ENCODE measurements at places on chromosomes 4 and X.

GRCh38 chrX:14290335-14290734, 239.0 kb upstream of the GLRA2 start:
- DNase-seq = no peak

GRCh38 chrX:13365161-13365560, 45.3 kb upstream of the ATXN3L start:
- no peak for DNase-seq

GRCh38 chr4:15457406-15458201, 12.1 kb upstream of the CC2D2A start:
- peak; percentile 25 for DNase-seq

- DNase-seq = no peak
Measured at GRCh38 chr4:186627226-186627865, 72.0 kb upstream of the MTNR1A start.

DNA sequence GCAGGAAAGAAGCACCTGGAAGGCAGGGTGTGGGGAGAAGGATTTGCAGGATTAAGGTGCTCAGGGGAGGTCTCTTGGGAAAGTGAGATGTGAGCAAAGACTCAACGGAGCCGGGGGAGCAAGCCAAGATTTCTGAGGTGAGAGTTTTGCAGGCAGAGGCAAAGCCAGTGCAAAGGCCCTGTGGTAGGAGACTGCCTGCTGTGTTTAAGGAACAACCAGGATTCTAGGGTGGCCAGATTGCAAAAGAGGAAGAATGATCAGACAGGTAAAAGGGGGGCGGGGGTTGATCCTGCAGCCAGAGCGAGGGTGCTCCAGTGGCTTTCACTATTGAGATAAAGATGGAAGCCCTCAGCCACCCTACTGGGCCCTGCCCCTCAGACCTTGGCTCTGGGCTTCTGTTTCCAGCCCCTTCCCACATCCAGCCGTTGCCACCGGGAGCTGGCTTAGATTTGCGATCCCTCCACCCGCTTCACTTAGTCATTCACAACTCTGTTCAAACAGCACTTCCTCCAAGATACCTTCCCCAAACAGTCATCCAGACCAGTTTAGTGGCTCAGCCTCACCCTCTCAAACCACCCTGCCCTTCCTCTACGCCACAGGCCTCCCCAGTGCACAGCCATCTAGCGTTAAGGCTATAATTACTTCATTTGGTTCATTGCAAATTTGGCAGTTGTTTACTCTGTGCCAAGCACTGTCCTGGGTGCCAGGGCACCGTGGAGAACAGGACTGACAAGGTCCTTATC, 23.3 kb upstream of the BCOR start:
- no peak for DNase-seq

DNA sequence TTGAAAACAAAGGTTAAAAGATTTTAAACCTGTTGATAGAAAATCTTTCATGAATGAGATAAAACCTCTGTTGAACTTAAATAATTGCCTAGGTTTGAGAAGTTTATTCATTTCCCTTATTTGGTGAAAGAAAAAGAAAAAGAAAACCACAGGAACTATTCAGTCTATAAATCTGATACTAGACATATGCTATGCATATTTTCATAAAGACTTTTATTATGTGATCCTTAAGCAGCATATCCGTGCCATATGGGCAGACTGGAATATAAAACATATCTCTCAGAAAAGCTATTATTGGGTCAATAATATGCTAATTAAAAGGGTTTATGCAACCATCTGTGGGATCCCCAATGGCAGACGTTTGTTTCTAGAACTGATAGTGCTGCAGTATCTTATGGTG, 178.7 kb downstream of the RASL11B start:
- no peak for DNase-seq

DNA sequence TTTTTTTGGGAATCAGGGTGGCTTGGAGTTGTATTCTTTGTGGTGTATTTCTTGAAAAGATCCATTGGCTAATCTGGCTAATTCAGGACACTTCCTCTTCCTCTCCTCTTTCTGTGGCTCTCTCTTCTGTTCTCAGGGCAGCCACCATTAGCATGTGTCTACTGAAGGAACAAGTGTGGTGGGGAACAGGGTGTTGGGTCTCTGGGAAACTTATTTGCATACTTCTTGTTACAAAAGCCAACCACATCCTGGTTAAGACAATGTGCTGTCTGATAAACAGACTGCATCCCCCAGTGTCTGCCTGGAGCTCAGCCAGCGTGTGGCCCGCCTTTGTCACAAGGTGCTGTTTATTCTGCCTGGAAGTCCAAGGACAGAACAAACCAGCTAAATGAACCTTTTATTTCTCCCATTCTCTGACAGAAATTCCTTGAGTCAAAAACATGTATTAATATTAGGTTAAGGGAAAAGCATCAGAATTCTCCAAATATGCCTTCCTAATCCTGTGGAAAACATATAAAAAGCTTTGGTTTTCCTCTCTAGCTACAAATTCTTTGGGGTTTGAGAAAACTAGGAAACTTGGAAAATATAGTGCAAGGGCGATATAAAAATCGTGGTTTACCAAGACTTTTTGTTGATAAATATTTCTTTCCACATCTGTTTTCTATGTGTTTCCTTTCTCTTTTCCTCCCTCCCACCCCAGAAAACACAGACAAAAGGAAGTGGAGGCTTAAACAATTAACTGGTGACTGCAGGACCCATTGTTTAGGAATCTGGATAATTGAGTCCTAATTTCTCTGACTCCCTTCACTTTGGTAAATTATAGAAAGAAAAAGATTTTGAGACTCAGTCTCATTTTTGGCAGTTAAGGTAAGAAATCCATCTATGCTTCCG, 203.6 kb downstream of the SPRY1 start:
- DNase-seq = peak; percentile 58

DNA sequence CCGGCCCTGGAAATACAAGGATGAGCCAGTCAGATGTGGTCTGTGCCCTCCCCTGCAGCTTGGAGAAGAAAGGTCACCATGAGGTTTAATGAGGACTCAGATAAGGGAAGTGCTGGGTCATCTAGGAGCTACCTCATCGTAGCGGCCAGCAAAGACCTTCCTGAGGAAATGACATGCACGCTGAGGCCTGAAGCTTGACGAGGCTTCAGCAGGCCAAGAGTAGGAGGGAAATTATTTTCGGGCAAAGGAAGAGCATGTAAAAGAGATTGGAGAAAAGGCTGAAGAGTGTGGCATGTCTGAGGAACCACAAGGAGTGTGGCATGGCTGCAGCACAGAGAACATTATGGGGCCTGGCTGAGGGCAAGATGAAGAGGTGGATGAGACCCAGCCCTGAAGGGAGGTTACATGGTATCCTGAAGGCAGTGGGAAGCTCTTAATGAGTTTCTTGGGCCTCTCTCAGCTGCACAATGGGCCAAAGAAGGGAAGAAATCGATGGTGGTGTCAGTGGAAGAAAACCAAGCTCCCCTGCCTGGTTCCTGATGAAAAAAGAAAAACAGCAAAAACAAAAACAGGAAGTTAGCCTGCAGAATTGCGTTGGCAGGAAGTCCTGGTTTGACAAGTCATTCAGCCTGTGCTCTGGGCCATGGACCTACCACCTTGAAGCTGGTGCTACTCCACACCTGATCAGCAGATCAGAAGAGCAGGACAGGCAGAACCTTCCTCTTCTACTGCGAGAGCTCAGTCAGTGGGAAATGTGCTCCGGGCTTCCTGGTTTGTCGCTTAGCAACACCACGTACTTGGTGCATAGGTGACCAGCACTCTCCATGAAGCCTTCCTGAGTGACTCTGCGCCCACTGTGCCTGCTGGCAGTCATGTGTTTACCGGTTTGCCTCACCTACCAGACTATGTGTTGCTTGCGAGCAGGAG, 134.5 kb upstream of the KLF3 start:
- DNase-seq = peak; percentile 44

DNA sequence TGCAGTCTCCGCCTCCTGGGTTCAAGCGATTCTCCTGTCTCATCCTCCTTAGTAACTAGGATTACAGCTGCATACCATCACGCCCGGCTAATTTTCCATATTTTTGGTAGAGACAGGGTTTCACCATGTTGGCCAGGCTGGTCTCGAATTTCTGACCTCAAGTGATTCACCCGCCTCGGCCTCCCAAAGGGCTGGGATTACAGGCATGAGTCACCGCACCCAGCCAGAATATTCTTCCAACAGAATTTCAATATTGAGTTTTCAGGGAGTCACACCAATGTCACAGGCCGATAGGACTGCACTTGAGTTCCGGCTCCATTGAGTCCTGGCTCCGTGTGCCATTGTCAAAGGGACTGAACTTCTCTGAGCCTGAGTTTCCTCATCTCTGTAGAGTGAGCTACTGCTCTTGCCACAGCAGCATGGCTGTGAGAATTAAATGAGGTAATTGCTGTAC, 82.9 kb downstream of the CLCN4 start:
- no peak for DNase-seq

DNA sequence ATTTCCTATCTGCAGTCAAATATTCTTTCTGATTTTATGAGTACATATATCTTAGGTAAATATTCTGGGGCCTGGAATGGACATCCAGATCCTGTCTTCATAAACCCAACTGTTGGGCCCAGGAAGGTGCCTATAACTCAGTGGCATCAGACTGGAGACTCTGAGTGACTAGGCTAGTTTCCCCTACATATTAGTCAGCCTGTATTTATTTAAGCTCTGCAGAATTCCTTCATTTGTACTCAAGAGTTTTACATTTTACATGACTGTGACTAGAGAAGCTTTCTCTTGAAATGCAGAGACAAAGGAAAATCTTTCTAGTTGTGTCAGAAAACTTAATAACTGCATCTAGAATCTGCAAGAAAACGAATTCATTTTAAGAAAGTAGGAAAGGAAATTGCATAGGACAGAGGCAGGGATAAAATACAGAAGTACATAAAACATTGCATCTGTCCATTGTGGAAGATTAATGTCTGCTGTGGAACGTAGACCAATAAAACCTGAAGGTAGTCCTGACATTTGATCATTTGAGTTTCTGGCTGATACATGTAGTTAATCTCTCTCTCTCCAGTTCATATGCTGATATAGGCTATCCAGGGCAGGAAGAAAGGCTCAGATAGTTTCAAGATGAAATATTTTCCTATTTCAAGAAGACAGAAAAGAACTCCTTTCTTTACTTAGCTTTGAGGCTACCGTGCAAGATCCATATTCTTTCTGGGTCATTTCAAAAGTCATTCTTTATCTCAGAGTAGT, 78.2 kb downstream of the OPHN1 start:
- no peak for DNase-seq

DNA sequence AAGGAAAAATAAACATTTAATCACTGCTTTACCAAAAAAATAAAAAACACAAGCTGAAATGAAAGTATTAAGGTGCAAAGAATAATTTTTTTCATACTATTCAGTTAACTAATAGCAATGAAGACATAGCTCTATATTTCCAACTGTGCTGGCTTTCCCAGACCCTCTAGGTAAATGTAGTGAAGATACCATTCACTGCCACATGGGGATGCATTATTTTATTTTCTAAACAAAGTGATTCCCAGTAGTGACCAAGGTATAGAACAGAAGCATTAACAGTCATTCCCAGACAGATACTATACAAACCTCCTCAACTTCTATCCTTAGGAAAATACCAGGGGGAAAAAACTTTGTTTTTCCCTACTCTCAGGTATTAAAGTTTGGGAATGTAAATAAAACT, 39.4 kb downstream of the ANTXR2 start:
- no peak for DNase-seq

GRCh38 chr4:159926871-159927270, 824.0 kb downstream of the RAPGEF2 start:
- no peak for DNase-seq

GRCh38 chr4:82560853-82561785, 669 bp downstream of the TMEM150C start:
- no peak for DNase-seq

GRCh38 chrX:8879750-8880149, 78.6 kb upstream of the FAM9A start:
- DNase-seq = peak; percentile 12

DNA sequence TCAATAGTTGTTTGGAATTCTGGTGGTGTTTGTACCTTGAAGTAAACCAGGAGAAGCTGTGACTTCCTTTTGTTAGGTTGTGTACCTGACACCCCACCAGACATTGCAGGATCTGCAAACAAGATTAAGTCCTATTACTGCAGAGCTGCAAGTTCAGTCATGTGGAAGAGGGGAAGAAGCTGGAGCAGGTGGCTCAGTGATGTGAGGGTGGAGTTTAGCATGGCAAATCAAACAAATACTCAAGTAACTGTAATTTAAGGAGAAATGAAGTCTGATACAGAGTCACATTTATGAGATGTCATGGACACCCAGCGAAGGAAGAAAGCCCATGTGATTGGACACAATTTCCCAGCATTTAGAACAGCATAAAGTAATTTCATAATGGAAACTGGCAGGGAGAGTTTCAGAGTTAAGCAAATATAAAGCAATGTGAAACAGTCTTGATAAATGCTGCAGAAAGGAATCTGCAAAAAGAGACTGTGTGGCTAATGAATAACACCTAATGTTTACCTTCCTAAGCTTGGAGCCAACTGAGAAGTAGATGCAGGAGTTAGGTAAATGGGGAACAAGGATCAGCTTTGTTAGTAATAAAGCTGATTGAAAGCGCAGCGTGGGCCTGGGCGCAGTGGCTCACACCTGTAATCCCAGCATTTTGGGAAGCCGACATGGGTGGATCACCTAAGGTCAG, 249.1 kb downstream of the GBA3 start:
- no peak for DNase-seq

DNA sequence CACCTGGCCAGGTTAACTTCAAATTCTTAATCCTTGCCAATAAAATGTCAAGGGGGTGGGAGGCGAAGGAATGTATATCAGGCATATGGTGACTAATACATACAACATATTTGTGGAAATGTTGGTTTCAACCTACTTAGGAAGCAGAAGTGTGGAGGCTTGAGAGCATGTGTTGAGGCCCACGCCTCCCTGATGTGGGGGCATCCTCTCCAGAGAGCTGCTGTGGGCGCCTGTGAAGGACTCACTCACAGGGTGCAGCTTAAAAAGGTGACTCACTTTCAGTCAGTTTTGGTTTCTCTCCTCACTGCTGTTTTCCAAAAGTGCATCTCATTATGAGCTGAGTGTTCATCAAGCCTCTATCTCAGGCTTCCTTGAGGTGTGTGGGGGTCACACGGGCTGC, 27.5 kb downstream of the LNX1 start:
- DNase-seq = no peak

DNA sequence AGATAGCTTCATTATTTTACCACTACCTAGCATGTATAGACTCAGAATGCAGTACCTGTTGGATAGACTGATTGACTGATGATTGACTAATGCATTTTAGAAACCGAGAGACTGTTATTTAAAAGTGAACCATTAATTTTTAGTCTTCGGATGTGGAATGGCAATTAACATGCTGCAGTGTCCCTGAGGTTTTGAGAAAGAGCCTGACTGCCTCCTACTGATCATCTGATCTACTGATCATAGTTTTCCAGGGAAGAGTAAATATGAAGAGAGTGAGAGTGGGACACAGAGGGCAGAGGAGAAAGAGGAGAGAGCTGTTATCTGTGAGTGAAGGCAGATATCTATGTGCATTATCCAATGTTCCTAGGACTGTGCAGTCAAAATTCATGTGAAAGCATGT, 764.7 kb downstream of the TRIML1 start:
- DNase-seq = no peak

GRCh38 chr4:100569196-100569595, 51.4 kb upstream of the EMCN start:
- DNase-seq = no peak
